AG08396 (cell line): ENCODE measurements at places on chromosomes 12 and 14.

- DNase-seq, result no peak
Measured at GRCh38 chr12:94121886-94122285, 26.5 kb upstream of the PLXNC1 start.

GRCh38 chr12:71299541-71300376 lies 139.8 kb upstream of the LGR5 start:
- DNase-seq, result no peak

- DNase-seq, result peak; percentile 29
Measured at GRCh38 chr14:90062127-90062794, 467 bp downstream of the KCNK13 start.

GRCh38 chr12:2179058-2179457 lies 126.3 kb downstream of the CACNA1C start:
- DNase-seq, result no peak

GRCh38 chr12:81229759-81230158 lies 151.9 kb downstream of the ACSS3 start:
- no peak for DNase-seq

DNA sequence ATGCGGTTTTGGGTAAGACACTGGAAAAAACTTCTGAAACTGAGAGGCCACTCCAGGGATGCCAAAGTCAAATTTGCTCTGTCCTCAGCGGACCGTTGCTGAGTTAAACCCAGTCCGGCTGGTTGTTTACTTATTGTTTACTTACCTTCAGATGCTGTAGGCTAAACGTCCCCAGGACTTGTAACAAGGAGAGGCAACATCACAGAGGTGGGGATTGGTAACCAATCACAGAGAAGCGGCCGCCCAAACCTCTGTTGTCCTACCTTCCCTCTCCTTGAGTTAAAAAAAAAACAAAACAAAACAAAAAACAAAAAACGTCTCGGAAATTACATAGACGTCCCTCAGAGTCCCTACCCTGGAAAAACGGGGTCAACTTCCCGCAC lies 380 bp downstream of the ANO2 start:
- DNase-seq, result no peak

- no peak for DNase-seq
Measured at GRCh38 chr12:76020281-76020680, 11.3 kb downstream of the PHLDA1 start.

DNA sequence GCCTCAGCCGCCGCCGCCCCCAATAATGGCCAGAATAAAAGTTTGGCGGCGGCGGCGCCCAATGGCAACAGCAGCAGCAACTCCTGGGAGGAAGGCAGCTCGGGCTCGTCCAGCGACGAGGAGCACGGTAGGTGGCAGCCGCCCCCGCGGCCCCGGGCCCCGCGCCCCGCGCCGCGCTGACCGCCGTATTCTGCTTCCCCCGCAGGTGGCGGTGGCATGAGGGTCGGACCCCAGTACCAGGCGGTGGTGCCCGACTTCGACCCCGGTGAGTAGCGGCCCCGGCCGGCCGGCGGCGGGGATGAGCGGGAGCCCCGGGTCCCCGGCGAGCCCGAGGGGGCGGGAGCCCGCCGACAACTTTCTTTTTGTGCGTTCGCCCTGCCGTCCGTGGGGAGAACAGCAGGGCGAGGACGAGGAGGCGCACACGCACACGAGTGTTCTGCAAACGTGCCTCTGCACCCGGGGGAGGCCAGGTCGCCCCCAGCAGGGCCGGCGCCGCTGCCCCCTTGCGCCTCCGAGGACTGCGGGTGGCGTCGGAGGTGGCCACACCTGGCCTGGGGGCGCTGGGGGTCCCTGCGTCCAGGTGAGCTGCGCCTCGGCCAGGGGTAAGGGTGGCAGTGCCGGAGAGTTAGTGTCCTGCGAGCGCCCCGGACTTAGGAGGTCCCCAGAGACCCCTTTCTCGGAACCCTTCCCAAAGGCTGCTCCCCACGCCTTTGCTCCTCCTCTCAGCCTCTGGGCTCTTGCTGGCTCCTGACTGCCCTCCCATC lies 794 bp downstream of the RCOR1 start:
- peak; percentile 81 for DNase-seq

GRCh38 chr12:44397631-44398030 lies 478.5 kb downstream of the NELL2 start:
- DNase-seq, result no peak

- DNase-seq, result no peak
Measured at GRCh38 chr12:26841085-26841484, 8.1 kb upstream of the ITPR2 start.

DNA sequence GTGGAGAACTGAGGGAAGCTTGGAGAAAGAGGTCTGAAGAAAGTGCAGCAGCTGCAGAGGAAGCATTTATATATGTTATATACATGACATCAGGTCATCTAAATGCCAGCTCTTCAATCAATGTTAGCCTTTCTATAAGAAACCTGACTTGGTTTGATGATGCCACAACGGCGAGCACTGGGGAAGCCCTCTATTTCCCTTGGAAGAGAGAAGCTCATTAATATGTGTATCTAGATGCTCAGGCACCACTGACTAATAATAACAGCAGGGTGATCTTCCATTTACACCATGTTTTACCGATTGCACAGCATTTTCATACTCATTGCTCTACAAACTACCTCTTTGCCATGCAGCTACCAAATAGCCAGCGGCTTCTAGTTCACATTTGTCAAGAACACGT lies 811 bp downstream of the ACYP1 start:
- DNase-seq, result no peak

- DNase-seq, result no peak
Measured at GRCh38 chr14:51529736-51530135, 122.0 kb upstream of the FRMD6 start.

GRCh38 chr14:68789821-68790643 lies 2.8 kb downstream of the ZFP36L1 start:
- no peak for DNase-seq

- no peak for DNase-seq
Measured at GRCh38 chr14:77221241-77221871, 39.8 kb downstream of the TMEM63C start.

GRCh38 chr14:23209651-23210423 lies 26.4 kb upstream of the SLC7A8 start:
- no peak for DNase-seq

GRCh38 chr14:96804895-96805294 lies 7.7 kb downstream of the VRK1 start:
- DNase-seq, result no peak

GRCh38 chr12:53399896-53400295 lies 19.9 kb downstream of the SP1 start:
- DNase-seq, result no peak

- no peak for DNase-seq
Measured at GRCh38 chr12:76547526-76547925, 12.0 kb downstream of the OSBPL8 start.

- no peak for DNase-seq
Measured at GRCh38 chr12:32069071-32069470, 37.6 kb upstream of the BICD1 start.
